ENCODE measurements at places on chromosomes 3 and 15. TPM values are rescaled to one million over a fixed set of nuclear protein-coding genes. Genes with fewer than 3 reads are reported as not detected.

GRCh38 chr3:183777016-183777618, 48.3 kb downstream of the MAP6D1 start:
- peaks cover 6% of the 10 kb centered on the region for H3K4me1 ChIP-seq
- peaks cover 84% of the 10 kb centered on the region for H3K36me3 ChIP-seq
- no peaks in the 10 kb centered on the region for H3K27me3 ChIP-seq
- H3K27ac ChIP-seq = no peak overlapping the region
- H3K4me3 ChIP-seq = no peak overlapping the region

DNA sequence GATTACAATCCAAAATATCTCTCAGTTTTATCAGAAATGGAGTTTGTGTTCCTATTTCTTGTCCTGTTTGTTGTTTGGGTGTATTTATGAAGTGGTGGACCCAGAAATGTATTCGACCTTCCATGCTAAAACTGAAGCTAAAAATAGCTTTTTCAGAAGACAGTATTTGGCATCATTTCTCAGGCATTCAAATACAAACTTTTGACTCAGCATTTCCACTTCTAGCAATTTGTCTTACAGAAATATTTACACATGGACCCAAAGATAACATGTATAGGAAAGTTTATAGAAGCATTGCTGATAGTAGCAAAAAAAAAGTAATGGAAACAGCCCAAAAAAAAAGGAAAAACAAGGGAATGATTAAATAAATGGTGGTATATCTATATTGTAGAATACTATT, 156.3 kb downstream of the HCN4 start:
- H3K27ac ChIP-seq = no peak overlapping the region
- H3K4me1 ChIP-seq = no peaks in the 10 kb centered on the region
- no peak for DNase-seq
- no peak overlapping the region for H3K4me3 ChIP-seq

- H3K4me3 ChIP-seq = no peak overlapping the region
- DNase-seq = no peak
- H3K36me3 ChIP-seq = no peaks in the 10 kb centered on the region
- no peaks in the 10 kb centered on the region for H3K4me1 ChIP-seq
- H3K27ac ChIP-seq = no peak overlapping the region
Measured at GRCh38 chr3:174219738-174220137, 639.4 kb upstream of the NAALADL2 start.

DNA sequence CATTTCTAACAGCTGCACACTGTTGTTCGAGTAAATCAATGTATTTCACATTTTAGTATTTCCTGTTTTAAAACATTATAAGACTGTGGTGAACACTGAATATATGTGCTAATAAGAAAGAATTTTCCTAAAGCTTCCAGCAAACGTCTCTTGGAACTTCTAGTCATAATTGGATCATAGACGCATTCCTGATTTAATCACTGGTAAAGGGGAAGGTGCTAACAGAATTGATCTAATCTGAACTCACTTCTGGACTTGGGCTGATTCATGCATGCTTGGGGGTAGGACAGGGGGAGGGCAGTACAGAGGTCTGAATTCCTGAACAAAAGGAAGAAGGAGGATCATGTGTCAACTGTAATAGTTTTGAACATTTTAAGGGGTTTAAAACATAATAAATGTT, 7.3 kb upstream of the LEKR1 start:
- no peaks in the 10 kb centered on the region for H3K27me3 ChIP-seq
- H3K36me3 ChIP-seq = no peaks in the 10 kb centered on the region
- no peak overlapping the region for H3K27ac ChIP-seq
- no peak overlapping the region for H3K4me3 ChIP-seq

DNA sequence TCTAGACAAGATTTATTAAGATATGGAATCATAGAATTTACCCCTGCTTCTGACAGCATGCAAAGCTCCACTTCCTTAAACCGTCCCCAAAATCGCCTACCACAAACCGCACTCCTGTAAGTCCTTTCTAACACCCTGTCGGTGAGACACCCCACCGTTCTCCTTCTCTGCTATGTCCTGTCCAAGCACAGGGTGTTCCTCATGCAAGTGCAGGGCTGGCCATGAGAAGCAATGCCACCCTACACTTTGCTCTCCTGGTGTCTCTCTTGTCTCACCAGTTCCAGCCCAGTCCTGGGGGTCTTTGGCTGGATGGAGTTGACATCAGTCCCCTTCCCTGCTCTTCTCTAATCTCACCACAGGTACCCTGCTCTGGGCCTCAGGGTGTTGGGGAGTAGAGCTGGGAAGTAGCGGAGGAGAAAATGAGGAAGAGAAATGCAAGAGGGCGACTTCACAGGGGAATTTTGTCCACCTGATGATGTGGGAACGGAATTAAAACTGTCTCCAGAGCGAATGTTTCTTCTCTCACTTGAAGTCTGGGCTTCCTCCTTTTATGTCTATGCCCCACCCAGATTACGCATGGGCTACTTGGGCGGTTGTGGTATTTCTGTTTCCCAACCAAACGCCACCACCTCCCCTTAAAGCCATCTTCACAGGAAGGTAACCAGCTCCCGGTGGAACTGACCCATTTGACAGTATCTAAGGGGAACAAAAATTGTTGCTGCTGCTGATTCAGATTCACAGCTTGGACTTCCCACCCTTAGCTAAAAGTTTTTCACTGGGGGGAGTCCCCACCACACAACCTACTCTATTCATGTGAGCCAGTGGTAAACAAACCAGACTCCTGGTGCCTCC, 49.9 kb downstream of the CASR start:
- H3K27ac ChIP-seq = no peak overlapping the region
- no peaks in the 10 kb centered on the region for H3K36me3 ChIP-seq
- H3K4me3 ChIP-seq = no peak overlapping the region
- H3K27me3 ChIP-seq = no peaks in the 10 kb centered on the region

DNA sequence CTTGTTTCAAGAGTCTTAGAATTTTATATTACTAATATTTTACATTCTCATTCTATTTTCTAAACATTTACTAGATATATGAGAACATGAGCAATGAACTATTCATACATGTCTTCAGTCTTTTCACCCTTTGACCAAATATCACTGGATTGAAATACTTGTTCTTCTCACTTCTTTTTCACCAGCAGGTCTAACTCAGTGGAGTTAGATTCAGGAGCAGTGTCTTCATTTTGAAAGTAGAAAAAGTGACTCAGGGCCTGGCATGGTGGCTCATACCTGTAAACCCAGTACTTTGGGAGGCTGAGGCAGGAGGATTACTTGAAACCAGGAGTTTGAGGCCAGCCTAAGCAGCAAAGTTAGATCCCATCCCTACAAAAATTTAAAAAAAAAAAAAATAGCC, 70.8 kb downstream of the USP13 start:
- H3K27me3 ChIP-seq = no peaks in the 10 kb centered on the region
- H3K4me1 ChIP-seq = no peaks in the 10 kb centered on the region
- no peak for DNase-seq
- no peak overlapping the region for H3K27ac ChIP-seq
- H3K36me3 ChIP-seq = peaks cover 17% of the 10 kb centered on the region
- no peak overlapping the region for H3K4me3 ChIP-seq

DNA sequence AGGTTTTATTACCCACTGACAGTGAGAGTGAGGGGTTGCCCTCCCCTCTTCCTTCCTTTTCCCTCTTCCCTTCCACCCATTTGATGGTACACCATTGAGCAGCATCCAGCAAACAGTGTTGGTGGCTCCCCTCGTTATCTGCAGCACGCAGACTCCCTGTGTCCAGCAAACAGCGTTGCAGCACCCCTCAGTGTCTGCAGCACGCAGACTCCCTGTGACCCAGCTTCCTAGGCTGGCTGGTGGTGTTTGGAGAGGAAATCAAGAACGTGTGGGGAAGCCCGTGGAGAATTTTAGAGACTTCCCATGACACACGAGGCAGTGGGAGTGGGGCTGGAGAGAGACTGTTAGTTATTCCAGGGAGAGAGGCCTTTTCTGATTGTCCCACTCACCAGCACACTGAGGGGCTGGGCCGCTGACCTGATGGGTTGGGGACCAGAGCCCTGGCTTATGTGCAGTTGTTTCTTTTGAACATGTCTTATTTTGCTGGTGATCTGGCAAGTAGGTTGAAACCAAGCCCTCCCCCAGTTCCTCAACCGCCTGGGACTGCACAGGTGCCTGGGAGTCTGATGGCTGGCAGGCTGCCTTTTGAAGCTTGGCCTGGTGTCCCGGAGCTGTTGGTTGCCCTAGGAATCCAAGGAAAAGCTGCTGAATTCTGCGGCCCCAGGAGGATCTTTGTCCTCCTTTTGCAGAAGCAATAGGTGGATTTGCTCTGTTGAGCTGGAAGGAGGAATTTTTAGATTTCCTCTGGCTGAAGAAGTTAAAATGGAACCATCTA, 19.0 kb downstream of the APBA2 start:
- no peak overlapping the region for H3K27ac ChIP-seq
- no peak overlapping the region for H3K4me3 ChIP-seq
- H3K27me3 ChIP-seq = no peaks in the 10 kb centered on the region
- H3K4me1 ChIP-seq = no peaks in the 10 kb centered on the region

DNA sequence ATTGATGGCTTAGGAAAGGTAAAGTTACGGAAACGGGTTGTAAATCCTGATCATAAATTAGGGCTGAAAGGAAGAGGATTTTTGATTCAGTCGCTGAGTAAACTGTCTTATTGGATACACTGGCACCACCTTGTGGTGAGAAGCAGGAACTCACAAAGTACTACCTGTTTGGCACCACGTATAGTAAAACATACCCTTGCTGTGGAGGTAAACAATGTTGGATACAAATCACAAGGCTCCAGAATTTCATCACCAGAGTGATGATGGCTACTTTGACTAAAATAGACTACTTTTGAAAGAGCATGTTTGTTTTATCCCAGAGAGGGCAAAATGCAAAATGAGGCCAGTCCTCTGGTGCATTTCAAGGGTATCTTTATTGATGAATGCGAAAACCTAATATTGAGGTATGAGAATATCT, 216.9 kb downstream of the IGSF11 start:
- peaks cover 7% of the 10 kb centered on the region for H3K27me3 ChIP-seq
- H3K4me1 ChIP-seq = peaks cover 5% of the 10 kb centered on the region
- H3K4me3 ChIP-seq = no peak overlapping the region
- no peaks in the 10 kb centered on the region for H3K36me3 ChIP-seq
- no peak overlapping the region for H3K27ac ChIP-seq
- no peak for DNase-seq

Gene POLR2H
- total RNA-seq = 63.2 TPM

Gene SLC7A14
- not detected for total RNA-seq

Gene MOBP
- total RNA-seq = not detected

Gene POC1A
- total RNA-seq = 2.5 TPM

Gene SLC28A2
- total RNA-seq = 0.35 TPM

All from upper lobe of right lung (tissue), 1 donor.